ENCODE measurements at places on chromosomes 5 and 9. TPM values are rescaled to one million over a fixed set of nuclear protein-coding genes. Genes with fewer than 3 reads are reported as not detected.
A peak's percentile ranks its signal among the peaks of the same experiment; 100 is the strongest.

DNA sequence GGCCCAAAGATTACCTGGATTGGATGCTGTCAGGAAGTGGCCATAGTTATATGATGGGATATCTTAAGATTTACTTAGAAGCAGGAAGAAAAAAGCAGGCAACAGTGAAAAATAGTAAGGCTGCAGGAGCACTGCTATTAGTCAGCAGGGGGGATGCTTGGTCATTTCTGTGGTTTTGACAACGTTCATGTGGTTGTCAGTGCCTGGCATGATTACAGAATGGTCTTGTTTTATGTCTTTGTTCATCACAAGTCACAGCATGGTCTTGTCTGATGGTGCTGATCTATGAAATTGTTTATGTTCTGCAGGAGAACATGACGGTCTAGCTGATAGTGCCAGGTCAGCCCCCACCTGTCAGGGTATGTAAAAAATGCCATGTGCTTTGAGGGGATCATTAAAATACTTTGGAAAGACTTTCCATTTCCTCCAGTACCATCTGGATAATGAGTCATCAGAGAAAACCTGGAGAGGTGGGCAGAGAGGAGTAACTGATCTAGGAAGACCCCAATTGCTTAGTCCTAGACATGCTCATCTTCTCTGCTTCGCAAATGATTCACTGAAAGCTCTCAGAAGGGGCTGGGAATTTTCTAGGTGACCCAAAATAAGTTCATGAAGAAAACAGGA is 48.5 kb downstream of the PLGRKT start:
- DNase-seq: peak; percentile 71

The SLC34A1 gene
- 0.15 TPM for total RNA-seq

The ALDH1B1 gene
- 22.2 TPM for total RNA-seq

The TTC23L gene
- 0.07 TPM for total RNA-seq
